ENCODE measurements at places on chromosomes 13 and 19.

- no peak for DNase-seq
Observed at GRCh38 chr13:97430296-97430695, 3.7 kb upstream of the RAP2A start.

DNA sequence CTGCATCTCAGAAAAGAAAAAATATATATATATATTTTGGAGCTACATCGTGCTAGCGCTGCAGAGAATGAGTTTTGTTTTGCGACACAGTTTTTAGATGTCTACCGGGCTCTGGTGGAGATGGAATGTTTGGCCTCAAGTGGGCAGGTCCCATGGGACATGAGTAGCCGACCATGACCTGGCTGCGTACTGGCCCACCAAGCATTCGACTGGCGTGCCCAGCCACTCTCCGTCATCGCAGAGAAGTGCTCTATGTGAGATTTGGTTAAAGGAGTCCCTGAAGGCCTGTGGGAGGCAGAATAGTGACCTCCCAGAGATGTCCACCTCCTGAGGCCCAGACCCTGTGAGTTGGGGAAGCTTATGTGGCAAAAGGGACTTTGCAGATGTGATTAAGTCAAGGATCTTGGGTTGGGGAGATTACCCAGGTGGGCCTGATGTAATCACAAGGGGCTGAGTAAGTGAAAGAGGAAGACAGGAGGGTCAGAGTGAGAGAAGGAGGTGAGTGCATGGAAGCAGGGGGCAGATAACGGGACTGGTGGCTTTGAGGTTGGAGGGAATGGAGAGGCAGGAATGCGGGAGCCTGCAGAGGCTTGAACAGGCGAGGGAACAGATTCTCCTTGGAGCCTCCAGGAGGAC, 821 bp upstream of the LILRB4 start:
- DNase-seq: no peak

- no peak for DNase-seq
Observed at GRCh38 chr19:40217027-40217810, 965 bp downstream of the TTC9B start.

GRCh38 chr19:35757231-35757748, 461 bp upstream of the HSPB6 start:
- no peak for DNase-seq
